ENCODE measurements at places on chromosomes 7 and 10.

DNA sequence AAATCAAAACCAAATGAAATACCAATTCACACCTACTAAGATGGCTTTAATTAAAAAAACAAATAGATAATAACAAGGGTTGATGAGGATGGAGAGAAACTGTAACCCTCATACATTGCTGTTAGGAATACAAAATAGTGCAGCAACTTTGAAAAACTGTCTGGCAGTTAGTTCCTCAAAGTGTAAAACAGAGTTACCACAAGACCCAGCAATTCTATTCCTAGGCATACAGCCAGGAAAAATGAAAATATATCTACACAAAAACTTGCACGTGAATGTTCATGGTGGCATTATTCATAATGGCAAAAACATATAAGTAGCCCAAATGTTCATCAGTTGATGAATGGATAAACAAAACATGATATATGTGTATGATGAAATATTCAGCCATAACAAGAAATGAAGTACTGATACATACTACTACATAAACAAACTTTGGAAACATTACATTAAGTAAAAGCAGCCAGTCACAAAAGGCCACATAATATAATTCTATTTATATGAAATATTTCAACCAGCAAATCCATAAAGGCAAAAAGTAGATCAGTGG lies 83.5 kb downstream of the BRAF start:
- DNase-seq: no peak

- DNase-seq: no peak
Measured at GRCh38 chr10:124239134-124239533, 145.7 kb upstream of the CHST15 start.

DNA sequence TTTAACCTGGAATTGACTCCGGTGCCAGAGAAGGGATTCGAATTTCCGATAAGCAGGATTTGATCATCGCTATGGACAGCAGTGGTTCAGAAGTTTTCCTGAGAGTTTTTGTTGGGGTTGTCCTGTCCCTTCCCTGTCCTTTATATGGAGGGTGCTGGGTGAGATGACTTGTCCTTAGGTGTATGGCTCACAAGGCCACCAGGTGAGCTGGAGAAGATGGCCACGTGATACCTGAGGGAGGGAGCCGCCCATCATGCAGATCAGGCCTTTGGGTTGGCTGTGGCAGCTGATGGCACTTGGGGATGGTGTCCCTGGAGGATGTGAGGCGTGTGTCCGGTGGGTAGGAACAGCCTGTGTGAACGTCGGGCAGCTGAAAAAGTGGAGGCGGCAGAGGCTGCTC lies 187.7 kb downstream of the PTPN20 start:
- no peak for DNase-seq

GRCh38 chr10:97644936-97645335 lies 4.5 kb downstream of the PI4K2A start:
- no peak for DNase-seq

DNA sequence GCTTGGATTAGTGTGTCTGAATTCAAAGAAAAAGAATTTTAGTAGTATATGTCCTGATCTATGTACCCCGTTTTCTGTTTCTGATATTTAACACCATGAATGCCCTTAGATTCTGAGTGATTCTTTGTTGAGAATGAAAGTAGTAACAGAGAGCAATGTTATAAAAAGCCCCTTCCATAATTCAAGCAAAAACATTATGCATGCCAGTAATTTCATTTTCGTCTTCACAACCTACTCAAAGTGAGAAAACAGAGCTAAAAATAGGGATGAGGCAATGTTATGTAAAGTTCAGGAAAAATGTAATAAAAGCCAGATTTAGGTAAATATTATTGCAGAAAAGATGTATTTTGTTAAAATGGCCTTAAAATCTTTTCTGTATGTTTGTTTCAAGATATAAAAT lies 28.1 kb downstream of the PTPRZ1 start:
- no peak for DNase-seq

GRCh38 chr7:1733206-1733907 lies 63.3 kb downstream of the ELFN1 start:
- DNase-seq: no peak

GRCh38 chr7:133300811-133301210 lies 47.9 kb downstream of the EXOC4 start:
- no peak for DNase-seq

- no peak for DNase-seq
Measured at GRCh38 chr10:113897693-113898618, 43.5 kb downstream of the NHLRC2 start.

DNA sequence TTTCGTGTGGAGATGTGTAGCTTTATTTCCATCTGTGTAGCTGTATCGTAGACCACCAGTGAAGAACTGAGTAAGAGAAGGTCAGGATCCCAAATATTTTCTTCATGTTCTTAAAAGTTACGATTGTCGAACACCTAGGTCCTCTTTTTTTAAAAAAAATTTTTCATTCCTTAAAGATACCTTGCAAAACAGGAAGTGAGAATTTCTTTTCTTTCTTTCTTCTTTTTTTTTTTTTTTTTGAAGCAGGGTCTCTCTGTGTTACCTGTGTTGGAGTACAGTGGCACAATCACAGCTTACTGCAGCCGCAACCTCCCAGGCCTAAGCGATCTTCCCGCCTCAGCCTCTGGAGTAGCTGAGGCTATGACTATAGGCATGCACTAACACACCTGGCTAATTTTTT lies 60.8 kb downstream of the PHTF2 start:
- no peak for DNase-seq

DNA sequence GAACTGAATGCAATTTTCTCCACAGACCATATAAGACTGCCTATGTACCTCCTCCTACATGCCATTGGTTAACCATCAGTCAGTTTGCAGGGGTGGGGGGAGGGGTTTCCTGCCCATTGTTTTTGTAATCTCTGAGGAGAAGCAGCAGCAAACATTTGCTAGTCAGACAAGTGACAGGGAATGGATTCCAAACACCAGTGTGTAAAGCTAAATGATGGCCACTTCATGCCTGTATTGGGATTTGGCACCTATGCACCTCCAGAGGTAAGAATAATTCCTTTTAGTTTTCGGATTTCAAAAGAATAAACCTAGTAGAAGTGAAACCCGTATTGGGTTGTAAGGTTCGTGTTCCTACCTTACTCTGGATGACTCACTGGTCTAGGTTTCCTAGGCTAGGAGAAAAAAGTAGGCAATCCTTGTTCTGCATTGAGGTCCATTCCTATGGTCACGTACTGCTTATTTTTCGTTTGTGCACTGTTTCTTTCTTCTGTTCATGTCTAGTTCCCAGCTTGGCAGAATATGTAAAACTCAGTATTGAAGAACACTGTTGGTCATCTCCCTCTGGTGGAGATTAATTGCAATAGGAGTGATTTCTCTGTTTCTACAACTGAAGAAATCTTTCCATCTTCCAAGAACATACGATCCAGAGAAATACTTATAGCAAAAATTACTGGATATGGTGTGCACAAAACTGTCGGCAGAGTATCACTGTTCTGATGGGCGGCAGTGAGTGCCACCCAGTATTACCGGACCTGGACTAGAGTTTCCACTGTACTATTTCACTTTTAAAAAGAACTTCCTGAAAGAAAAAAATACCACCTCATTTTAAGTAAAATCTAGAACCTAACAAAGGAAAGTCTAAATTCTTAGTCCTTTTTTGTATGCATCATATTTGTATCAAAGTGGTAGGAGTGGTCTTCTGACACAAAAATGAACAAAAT lies at the start of gene AKR1C3:
TSS of gene AKR1C3 (plus strand) at position 150 of the 941 bp plus-strand sequence. CDS start at position 181, 31 bp downstream.
- peak; percentile 21 for DNase-seq

- DNase-seq: no peak
Measured at GRCh38 chr10:36670621-36671402, 454.6 kb upstream of the ANKRD30A start.

- no peak for DNase-seq
Measured at GRCh38 chr7:125568799-125569198, 639.2 kb upstream of the POT1 start.

DNA sequence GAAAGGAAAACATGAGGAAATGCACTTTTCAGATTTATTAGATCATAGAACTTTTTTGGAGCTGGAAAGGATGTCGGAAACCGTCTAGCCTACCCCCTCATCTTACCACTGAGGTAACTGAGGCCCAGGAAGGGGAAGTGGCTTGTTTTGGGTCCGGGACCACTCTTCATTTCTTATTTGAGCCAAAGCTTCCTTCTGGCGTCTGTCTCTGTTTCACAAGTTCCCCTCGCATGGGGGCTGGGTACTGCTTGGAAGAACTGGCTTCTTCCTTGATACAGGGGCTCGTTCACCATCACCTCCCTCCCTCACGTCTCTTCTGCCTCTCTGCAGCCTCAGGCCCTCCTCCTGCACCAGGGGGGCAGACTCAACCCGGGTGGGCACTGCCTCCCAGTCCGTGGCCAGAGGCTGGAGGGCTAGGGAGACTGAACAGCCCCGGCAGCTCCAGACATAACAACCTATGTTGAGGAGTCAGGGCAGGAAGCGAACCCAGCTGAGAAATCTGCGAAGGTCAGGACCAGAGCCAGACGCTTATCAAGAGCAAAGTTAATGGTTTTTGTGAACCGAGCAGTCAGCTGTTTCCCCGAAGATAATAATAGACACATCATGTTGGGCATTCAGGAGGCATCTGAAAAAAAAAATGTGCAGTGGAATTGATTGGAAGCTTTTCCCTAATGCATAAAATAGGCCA lies 12.9 kb downstream of the HTRA1 start:
- no peak for DNase-seq

- DNase-seq: peak; percentile 76
Measured at GRCh38 chr7:74269757-74270277, 15.6 kb upstream of the RFC2 start.

DNA sequence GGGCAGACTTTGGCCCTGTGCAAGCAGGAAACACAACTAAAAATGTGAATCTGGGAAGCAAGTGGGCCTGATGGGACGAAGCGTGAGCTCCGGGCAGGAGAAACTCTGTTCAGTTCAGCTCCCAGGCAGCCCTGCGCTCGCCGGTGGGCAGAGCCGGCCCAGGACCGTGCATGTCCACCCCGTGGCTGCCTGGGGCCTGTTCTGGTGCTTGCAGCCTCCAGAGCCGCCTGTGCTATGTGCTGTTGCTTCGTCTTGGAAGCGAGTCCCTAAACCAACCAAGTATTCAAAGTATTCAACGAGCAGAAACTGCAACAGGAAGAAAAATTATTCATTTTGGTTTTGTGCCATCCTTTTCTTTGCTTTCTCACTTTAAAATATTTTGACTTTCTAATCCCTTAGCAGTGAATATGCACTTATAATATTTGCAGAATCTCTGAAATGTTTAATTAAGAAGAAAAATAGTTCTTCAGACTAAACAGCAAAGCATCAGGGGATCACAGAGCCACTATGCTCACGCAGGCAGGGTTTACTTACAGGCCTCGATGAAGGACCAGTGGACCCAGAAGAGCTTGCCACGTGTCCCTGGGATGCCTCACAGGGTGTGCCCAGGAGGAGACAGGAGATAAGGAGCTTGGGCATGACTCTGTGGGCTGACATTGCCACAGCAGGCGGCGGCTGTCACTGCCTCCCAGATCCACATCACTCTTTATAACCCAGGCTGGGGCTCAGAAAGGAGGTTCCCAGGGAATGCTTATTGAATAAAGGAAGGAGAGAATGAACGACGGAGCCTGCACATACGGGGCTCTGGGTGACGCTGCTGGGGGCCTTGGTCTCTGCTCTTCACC lies 45.6 kb downstream of the VIPR2 start:
- no peak for DNase-seq

DNA sequence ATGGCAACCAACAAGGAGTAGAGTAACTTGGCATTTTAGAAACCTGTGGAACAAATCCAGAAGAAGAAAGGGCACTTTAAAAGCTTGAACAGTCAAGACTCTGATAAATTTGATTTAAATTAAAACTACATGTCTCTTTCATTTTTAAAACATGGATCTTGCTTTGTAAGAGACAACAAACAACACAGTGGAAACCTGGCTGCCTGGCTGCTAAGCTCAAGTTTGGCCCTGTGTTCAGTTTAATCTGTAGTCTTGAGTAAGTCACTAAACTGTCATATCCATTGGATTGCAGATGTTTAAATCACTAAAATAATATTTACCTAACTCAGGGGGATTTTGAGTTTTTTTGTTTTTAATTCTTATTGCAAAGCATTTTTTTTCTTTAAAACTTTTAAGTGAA lies 374.9 kb upstream of the SEMA3D start:
- DNase-seq: no peak

DNA sequence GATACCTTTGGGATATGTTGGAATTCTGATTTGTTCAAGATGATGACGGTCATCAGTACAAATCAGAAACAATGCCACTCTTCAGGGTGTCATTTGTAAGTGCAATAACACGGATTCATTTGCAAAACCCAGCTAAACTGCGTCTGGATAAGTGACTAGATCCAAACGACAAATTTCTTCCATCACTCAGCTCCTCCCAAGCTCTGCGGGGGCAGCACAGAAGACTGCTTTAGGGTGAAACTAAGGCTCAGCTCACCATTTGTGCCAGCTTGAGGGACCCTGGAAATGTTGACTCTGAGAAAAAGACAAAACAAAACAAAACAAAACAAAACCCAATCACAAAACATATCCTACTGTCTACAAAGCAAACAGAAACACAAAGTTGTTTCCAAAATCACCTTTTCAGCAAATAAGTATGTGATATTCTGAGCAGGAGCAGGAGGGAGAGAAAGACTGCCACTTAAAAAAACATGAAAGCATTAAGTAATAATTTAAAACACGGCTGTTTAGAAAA lies 8.0 kb downstream of the EVX1 start:
- DNase-seq: no peak

GRCh38 chr10:6211341-6211670 lies 8.6 kb downstream of the PFKFB3 start:
- DNase-seq: no peak

DNA sequence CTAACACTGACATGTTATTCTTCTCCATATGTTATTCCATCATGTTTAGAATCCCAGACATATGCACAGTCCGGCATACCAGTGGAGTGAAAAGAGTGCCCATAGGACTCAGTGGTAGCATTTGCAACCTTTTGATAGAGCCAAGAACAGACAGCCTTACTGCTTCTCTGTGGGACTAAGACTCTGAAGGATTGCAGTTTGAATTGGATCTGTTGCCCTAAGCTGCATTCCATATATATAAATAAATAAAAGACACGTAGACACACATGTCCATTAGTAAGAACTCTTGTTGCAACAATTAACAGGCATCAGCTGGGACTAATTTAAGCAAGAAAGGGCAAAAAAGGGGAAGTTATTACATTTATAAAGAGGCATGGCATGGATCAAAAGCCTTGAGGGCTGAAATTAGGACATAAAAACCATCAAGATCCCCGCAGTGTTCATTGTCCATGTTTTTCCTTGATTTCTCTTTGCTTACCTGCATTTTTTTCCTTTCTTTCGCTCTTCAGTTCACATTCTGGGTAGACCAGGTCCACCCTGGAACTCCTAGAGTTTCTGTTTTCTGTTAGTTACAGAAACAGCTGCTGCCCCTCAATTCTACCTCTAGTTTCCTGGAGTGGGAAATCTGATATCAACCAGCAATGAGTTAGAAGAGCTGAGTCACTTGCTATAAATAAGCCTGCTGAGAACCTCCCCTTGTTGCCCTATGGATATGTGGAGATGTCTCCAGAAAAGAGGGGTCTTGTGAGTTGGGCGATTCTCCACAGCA lies 132.4 kb downstream of the SORCS1 start:
- DNase-seq: no peak
